ENCODE measurements at places on chromosomes 13 and 19.

GRCh38 chr19:5059213-5059574 is 90.3 kb downstream of the KDM4B start:
- no peak for DNase-seq
- H3K4me3 ChIP-seq = no peak overlapping the region
- H3K27ac ChIP-seq = no peak overlapping the region
- H3K36me3 ChIP-seq = peaks cover 37% of the 10 kb centered on the region
- no peaks in the 10 kb centered on the region for H3K4me1 ChIP-seq

GRCh38 chr13:106533101-106533942 is 2.1 kb downstream of the EFNB2 start:
- DNase-seq = no peak
- peak overlapping the region; percentile 62 for H3K4me3 ChIP-seq
- H3K27me3 ChIP-seq = peaks cover 55% of the 10 kb centered on the region
- no peak overlapping the region for H3K27ac ChIP-seq
- H3K36me3 ChIP-seq = no peaks in the 10 kb centered on the region

GRCh38 chr13:80100636-80101035 is 240.3 kb downstream of the SPRY2 start:
- H3K4me3 ChIP-seq = no peak overlapping the region
- no peak overlapping the region for H3K27ac ChIP-seq
- H3K36me3 ChIP-seq = no peaks in the 10 kb centered on the region
- H3K4me1 ChIP-seq = no peaks in the 10 kb centered on the region
- DNase-seq = no peak

DNA sequence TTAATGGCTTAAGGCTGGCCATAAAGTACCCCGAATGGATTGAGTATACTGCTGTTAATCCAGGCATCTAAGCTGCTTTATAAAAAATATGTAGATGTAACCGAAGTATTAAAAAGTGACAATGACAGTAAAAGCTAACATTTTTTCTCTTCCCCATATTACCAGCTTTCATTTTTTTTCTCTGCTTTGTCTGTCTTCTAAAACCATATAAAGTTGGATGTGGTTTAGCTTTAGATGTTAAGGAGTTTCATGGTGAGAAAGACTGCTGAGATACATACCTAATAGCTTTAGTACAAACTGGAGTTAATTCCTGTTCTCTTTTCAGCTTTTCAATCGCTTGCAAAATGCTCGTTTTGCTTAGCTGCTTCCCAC is 838 bp downstream of the AKAP11 start:
- H3K27ac ChIP-seq = peak overlapping the region; percentile 90
- H3K36me3 ChIP-seq = peaks cover 26% of the 10 kb centered on the region
- DNase-seq = no peak
- peaks cover 48% of the 10 kb centered on the region for H3K4me1 ChIP-seq

DNA sequence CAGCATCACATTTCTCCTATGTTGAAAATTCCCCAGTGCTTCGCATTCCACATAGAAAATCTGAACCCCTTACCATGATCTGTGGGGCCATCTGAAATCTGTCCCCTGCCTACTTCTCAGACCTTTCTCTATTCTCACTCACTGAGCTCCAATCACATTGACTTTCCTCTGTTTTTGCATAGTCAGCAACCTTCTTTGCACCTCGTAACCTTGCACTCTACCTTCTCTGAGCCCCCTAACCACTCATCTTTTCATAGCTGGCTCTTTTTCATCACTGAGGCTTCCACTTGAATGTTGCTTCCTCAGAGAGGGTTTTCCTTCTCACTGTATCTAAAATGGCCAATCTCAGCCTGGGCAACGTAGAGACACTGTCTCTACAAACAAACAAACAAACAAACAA is 286.3 kb downstream of the GPC5 start:
- no peak overlapping the region for H3K27ac ChIP-seq
- no peaks in the 10 kb centered on the region for H3K4me1 ChIP-seq
- H3K36me3 ChIP-seq = no peaks in the 10 kb centered on the region
- H3K4me3 ChIP-seq = no peak overlapping the region

DNA sequence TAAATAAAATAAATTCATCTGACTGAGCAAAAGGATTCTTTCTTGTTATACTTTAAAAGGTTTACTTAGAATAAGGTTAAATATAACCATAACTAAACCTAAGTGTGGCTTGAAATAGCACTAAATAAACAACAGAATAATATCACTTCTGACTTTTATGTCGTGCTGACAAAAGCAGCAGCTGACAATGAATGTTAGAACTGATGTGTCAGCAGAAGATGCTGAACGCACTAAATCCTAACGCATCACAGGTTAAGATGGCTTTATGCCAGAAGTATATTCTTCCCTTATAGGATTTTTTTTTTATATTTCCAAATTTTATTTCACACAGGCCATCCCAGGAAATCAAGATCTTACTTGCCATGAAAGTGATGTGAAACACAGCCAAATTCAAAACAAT is 558.3 kb upstream of the NBEA start:
- H3K4me3 ChIP-seq = no peak overlapping the region
- no peak for DNase-seq
- H3K36me3 ChIP-seq = no peaks in the 10 kb centered on the region
- no peaks in the 10 kb centered on the region for H3K27me3 ChIP-seq

DNA sequence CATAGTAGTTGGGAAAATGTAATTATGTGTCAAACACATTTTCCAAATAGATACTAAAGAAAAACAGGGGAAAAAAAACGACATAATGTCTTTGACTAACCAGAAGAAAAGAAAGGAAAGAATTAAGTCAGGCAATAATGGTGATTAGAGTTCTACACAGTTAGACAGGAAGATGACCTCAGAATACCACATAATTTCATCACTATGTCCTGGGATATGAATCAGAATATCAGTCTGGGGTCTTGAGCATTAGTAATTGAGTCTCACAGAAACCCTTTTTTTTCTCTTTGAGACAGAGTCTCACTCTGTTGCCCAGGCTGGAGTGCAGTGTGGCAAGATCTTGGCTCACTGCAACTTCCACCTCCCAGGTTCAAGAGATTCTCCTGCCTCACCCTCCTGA is 503.4 kb downstream of the SLITRK1 start:
- no peak overlapping the region for H3K4me3 ChIP-seq
- H3K27ac ChIP-seq = no peak overlapping the region
- no peaks in the 10 kb centered on the region for H3K27me3 ChIP-seq
- no peaks in the 10 kb centered on the region for H3K4me1 ChIP-seq

- H3K36me3 ChIP-seq = no peaks in the 10 kb centered on the region
- no peak for DNase-seq
- no peak overlapping the region for H3K4me3 ChIP-seq
- no peaks in the 10 kb centered on the region for H3K4me1 ChIP-seq
- no peaks in the 10 kb centered on the region for H3K27me3 ChIP-seq
- no peak overlapping the region for H3K27ac ChIP-seq
These were observed 52.4 kb downstream of the TSHZ3 start for GRCh38 chr19:31296741-31297390.

DNA sequence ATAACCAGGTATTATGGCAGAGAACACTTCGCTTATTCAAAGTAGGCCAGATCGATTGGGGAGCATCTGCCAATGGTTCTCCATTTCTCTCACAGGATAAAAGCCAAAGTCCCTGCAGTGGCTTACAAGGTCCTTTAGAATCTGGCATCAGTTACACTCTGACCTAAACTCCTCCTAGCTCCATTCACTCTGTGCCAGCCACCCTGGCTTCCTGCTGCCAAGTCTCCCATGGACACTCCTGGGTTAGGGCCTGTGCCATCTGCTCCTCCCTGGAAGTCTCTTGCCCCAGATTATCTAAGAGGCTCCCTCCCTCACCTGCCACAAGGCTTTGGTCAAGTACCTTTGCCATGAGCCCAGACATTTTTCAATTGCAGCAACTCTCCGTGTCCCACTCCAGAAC is 649.2 kb downstream of the DACH1 start:
- H3K27ac ChIP-seq = no peak overlapping the region
- no peaks in the 10 kb centered on the region for H3K4me1 ChIP-seq
- no peak for DNase-seq
- H3K4me3 ChIP-seq = no peak overlapping the region
- no peaks in the 10 kb centered on the region for H3K27me3 ChIP-seq

- no peaks in the 10 kb centered on the region for H3K4me1 ChIP-seq
- peaks cover 4% of the 10 kb centered on the region for H3K27me3 ChIP-seq
- no peaks in the 10 kb centered on the region for H3K36me3 ChIP-seq
- no peak overlapping the region for H3K27ac ChIP-seq
These were observed 20.7 kb upstream of the OLFM4 start for GRCh38 chr13:53007872-53008271.

GRCh38 chr19:56350416-56351045 is 35.9 kb upstream of the ZSCAN5A start:
- no peaks in the 10 kb centered on the region for H3K4me1 ChIP-seq
- H3K27ac ChIP-seq = no peak overlapping the region
- no peaks in the 10 kb centered on the region for H3K27me3 ChIP-seq
- DNase-seq = peak; percentile 7

GRCh38 chr13:95870421-95870820 is 182.8 kb downstream of the UGGT2 start:
- H3K4me3 ChIP-seq = no peak overlapping the region
- DNase-seq = no peak
- no peaks in the 10 kb centered on the region for H3K27me3 ChIP-seq
- H3K27ac ChIP-seq = no peak overlapping the region
- H3K36me3 ChIP-seq = no peaks in the 10 kb centered on the region
